ENCODE measurements at places on chromosomes 1 and 21. TPM values are rescaled to one million over a fixed set of nuclear protein-coding genes. Genes with fewer than 3 reads are reported as not detected.
A peak's percentile ranks its signal among the peaks of the same experiment; 100 is the strongest.

GRCh38 chr1:162000053-162000420 is 23.6 kb downstream of the OLFML2B start:
- H3K4me1 ChIP-seq, result no peaks in the 10 kb centered on the region
- no peak overlapping the region for H3K27ac ChIP-seq
- H3K36me3 ChIP-seq, result no peaks in the 10 kb centered on the region
- H3K4me3 ChIP-seq, result no peak overlapping the region

The CLEC20A gene
- not detected for total RNA-seq

The TCEA3 gene
- 115 TPM for total RNA-seq

GRCh38 chr1:22317231-22317919 is 134.3 kb upstream of the ZBTB40 start:
- no peaks in the 10 kb centered on the region for H3K4me1 ChIP-seq
- H3K27ac ChIP-seq, result no peak overlapping the region

DNA sequence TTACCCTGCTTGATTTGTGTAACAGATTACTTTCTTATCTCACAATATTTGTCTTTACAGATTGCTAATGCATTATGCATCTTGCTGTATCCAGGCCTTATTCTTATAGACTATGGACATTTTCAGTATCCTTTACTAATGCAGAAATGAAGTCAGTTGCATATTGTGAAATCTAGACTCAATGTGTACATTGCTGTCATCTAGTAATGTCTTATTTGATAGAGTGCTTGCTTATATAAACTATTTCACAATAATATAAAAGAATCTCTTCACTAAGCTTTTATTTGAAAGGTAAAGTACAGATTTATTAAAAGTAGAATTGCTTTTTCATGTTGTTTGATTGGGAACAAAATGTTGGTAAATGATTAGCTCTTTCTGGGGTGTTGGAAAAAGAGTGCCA is 39.6 kb downstream of the ALG6 start:
- H3K36me3 ChIP-seq, result no peaks in the 10 kb centered on the region
- H3K27me3 ChIP-seq, result no peaks in the 10 kb centered on the region
- peaks cover 4% of the 10 kb centered on the region for H3K4me1 ChIP-seq
- no peak for DNase-seq
- no peak overlapping the region for H3K4me3 ChIP-seq

The MNDA gene
- 2.5 TPM for total RNA-seq

DNA sequence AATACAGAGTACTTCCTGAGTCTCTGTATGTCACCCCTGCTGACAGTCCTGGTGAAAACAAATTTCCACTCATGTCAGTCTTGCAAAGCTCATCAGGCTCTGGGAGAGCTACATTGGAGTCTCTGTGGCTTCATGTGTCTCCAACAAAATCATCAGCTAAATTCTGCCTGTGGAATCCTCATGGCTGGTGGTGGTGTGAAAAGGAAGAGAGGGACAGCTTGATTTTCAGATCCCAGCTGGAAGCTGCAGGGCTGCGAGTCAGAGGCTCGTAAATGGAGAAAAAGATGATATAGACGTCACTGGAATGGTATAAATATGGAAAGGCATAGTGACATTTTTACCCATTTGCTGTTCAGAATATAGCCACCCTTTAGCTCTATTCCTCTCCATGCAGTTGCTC is 150.2 kb downstream of the ASTN1 start:
- DNase-seq, result no peak
- H3K36me3 ChIP-seq, result no peaks in the 10 kb centered on the region
- no peak overlapping the region for H3K27ac ChIP-seq
- no peaks in the 10 kb centered on the region for H3K27me3 ChIP-seq

DNA sequence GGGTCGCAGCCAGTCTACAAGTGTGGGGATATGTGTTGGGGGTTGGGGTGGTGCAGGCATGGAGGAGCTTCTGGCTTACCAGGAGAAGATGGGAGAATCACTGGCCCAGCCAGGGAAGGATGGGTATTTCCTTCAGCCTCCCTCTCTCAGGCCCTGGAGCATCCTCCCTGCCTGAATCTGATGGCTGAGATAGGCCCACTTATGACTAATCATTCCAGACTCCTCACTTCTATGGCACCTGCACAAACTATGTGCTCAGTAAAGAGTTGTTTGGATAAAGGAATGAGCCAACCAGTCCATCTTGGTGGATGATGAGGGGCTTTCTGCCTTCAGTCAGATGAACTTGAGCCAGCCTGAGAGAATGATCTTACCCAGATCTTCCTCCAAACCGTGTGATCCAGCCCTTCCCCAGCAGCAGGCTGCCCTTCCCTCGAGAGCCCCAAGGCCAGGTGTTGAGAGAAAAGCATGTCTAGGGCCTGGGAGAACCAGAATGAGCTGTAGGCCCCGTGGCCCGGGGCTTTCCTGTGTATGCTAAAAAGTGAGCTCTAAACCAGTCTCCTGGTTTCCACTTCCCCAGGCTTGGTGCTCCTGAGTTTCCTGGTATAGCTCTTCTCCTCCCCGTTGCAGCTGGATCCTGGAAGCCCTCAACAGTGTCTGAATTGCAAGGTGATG is 1.3 kb downstream of the GPA33 start:
- H3K36me3 ChIP-seq, result no peaks in the 10 kb centered on the region
- no peaks in the 10 kb centered on the region for H3K4me1 ChIP-seq
- no peak overlapping the region for H3K27ac ChIP-seq
- H3K27me3 ChIP-seq, result no peaks in the 10 kb centered on the region

DNA sequence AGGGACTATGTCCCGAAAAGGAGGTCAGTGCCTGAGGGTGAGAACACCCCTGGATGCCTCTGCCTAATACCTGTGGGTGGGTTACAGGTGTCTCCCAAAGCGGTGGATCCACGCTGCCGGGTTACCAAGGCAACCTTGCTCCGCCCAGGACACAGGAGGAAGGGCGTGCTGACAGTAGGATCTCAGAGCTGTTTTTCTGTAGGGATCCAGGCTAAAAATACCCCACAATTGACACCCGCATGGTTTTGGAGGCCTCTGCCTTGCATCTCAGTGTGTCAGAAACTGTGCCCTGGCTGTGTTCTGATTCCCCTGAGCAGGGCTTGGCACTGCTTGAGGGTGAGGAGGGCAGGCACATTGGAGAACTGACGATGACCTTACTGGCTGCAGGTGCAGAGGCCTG is 118.0 kb downstream of the IER5 start:
- DNase-seq, result no peak
- H3K27me3 ChIP-seq, result no peaks in the 10 kb centered on the region
- H3K36me3 ChIP-seq, result no peaks in the 10 kb centered on the region
- no peak overlapping the region for H3K27ac ChIP-seq
- no peaks in the 10 kb centered on the region for H3K4me1 ChIP-seq

GRCh38 chr21:32795802-32796559 is 24.4 kb upstream of the PAXBP1 start:
- H3K36me3 ChIP-seq, result no peaks in the 10 kb centered on the region
- H3K27ac ChIP-seq, result peak overlapping the region; percentile 37
- H3K27me3 ChIP-seq, result no peaks in the 10 kb centered on the region

The ZNF678 gene
- total RNA-seq, result 6.7 TPM

- no peaks in the 10 kb centered on the region for H3K27me3 ChIP-seq
- DNase-seq, result no peak
- H3K27ac ChIP-seq, result no peak overlapping the region
- H3K4me3 ChIP-seq, result no peak overlapping the region
- H3K36me3 ChIP-seq, result no peaks in the 10 kb centered on the region
Measured at GRCh38 chr1:218339267-218339831, 5.8 kb upstream of the TGFB2 start.

The PHGDH gene
- total RNA-seq, result 357 TPM

DNA sequence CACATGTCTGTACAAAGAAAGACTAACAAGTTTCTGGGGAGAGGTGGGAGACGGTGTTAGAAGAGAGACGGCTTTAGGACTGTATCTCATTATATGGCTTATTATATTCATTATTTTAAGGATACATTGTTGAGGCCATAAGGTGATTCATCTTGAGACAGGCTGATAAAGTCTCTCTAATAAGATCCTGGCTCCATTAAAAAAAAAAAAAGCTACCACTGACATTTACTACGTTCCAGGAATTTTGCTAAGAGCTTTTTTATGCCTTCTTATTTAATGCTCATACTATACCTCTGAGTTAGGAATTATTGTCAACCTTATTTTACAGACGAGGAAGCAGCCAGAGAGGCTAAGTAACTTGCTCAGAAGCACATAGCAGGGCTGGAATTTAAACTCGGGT is 173.7 kb downstream of the GABPA start:
- no peak overlapping the region for H3K4me3 ChIP-seq
- H3K27me3 ChIP-seq, result no peaks in the 10 kb centered on the region
- peaks cover 6% of the 10 kb centered on the region for H3K36me3 ChIP-seq
- no peak for DNase-seq

GRCh38 chr1:12177999-12178441 is 11.2 kb downstream of the TNFRSF1B start:
- no peak for DNase-seq
- H3K27ac ChIP-seq, result no peak overlapping the region
- H3K4me1 ChIP-seq, result peaks cover 3% of the 10 kb centered on the region
- H3K36me3 ChIP-seq, result no peaks in the 10 kb centered on the region

Data from pancreas (tissue), 10 donors.